Activated CD4-positive, alpha-beta T cell treated with anti-CD3 and anti-CD28 coated beads for 36 hours (primary cell): ENCODE measurements at places on chromosomes 1 and 21. TPM values are rescaled to one million over a fixed set of nuclear protein-coding genes. Genes with fewer than 3 reads are reported as not detected.

DUSP10 gene
- 9.2 TPM for total RNA-seq

DNA sequence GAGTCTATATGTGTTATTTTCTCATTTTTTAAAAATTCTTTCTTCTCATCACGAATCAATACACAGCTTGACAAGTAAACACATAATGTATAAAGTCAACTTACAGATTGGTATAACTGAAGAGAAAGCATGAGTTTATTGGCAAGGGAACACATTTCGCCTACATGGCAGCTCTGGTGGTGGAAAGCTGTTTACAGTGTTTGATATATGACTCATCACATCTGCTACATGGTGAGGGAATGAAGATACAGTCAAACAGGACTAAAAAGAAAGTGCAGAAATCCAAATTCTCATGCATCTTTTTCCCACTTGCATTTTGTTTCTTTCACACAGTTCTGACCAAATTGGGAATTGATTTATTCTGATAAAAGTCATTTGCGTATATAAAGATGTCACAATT lies 122.2 kb upstream of the ADGRL4 start:
- no peak for DNase-seq

MIS18A gene
- 35.3 TPM for total RNA-seq

H3-3A gene
- total RNA-seq = 176 TPM
